ENCODE measurements at places on chromosomes 12 and 14.

DNA sequence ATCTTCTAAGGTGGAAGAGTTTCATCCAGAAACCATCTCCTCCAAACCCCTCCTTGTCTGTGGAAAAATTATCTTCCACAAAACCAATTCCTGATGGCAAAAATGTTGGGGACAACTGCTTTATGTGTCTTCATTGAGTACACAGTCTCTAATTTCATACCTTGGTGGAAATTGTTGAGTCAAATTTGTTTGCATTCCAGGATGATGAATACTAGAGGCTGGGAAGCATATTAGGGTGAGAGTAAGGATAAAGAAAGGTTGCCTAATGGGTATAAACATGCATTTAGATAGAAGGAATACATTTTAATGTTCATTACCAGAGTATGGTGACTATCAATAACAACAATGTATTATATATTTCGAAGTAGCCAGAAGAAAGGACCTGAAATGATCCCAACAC, 98.2 kb downstream of the C12orf42 start:
- DNase-seq = no peak

- DNase-seq = no peak
These were observed 81.1 kb downstream of the ZFP36L1 start for GRCh38 chr14:68711561-68712309.

GRCh38 chr12:108837239-108837638, 20.1 kb downstream of the SSH1 start:
- DNase-seq = no peak

DNA sequence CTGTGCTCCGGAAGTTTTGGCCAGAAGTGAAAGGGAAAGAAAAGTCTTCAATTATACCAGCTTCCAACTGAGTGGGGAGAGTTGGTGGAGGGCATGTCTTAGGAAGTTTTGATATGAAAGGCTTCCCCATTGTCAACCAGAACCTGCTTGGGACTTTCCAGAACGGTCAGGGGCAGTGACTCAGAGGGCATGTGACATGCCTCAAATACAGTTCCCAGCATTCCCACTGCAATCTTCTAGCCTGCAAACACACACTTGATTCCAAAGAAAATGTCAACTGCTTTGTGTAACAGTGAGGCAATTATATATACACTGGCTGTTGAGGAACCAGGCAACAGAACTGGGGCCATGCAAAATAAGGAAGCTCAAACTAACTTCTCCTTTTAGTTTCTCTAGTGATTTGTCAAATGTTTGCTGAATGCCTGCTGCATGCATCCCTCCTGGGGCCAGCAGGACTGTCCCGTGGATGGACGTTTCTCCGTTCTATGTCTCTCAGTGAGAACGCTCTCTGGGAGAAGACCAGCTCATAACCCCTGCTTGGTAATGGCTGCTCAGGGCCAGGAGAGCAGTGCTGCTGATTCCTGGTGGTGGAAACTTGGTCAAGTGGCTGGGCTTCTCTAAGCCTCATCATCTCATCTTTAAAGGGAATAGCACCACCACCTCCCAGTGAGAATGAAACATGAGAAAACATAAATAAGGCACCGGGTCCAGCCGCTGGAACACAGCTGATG, 18.3 kb downstream of the SLC25A47 start:
- no peak for DNase-seq

- no peak for DNase-seq
These were observed 721.3 kb upstream of the USP15 start for GRCh38 chr12:61538951-61539350.

DNA sequence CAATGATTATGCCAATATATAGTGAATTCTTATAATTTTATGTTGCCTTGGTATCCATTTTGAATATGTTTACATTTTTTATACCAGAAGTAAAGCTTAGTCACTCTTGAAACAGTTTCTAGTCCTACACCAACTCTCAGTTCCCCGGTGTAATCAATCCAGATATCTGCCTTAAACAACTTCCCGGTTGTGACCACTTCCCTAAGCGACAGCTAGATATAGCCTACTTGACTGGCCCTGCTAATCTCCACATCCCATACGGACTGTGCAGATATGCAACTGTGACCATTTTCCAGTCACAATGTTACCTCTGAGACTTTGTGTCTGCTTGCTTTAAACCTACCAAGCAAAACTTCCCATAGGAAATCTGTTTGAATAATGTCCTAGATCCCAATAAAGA, 1551.5 kb upstream of the SEL1L start:
- no peak for DNase-seq

DNA sequence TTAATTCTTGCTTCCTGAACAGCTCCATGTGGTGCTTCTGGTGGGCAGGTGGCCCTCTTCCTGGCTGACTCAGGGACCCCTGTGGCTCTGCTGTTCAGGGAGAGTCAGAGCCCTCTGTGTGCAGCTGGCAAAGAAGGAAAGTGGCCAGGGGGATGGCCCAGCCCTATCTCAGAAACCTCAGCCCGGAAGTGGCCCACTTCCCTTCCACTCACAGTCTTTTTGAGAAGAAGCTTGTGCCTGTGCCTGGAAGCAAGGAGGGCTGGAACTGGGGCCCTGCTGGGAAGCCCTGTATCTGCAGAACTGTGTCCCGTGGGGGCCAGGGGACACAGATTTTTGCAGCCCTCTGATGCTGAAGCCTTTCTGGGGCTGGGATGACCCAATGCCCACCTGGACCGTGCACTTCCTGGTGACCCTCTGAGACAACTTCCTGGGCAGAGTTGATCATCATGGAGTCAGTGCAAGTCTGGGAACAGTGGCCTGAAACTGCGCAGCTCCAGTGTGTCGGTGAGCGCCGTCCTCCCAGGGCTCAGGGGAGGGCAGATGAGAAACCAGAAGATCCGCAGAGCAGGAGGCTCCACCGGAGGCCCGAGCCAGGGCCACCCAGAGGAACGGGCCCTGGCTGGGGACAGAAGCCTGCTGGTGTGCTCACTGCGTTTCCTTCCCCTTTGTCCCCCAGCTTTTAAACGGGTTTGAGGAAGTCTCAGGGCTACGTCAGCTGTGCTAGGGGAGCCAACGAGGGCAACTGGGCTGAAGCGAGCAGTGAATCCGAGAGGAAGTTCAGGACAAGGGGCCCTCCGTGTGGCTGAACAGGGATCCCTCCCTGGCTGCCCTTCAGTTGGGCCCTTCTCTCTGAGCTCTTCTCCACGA, 217.4 kb upstream of the RTL1 start:
- DNase-seq = no peak

DNA sequence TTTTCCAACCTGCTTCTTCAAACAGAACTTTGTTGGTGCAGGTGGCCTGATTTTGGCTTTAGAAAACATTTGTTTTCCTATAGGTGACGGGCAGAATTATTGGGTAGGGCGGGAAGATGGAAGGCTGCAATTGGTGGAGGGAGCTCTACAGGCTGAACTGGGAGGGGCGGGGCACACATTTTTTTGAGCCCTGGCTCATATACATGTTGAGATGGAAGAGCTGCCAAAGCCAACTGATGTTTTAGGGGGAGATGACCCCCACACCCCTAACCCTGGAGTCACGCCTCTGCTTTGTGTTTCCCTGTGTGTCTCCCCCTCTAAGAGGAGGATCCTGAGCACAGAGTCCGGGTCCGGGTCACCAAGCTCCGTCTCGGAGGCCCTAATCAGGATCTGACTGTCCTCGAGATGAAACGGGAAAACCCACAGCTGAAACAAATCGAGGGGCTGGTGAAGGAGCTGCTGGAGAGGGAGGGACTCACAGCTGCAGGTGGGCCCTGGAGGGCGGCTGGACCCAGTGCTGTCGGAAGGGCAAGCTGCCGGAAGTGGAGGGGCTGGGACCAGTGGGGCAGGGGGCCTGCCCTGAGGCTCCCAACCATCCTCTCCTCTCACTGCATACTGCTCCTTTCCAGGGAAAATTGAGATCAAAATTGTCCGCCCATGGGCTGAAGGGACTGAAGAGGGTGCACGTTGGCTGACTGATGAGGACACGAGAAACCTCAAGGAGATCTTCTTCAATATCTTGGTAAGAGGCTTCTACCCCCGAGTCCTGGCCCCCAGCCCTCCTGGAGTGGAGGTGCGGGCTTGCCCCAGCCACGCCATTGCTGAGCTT, 18.6 kb downstream of the AGAP2 start:
- DNase-seq = no peak

GRCh38 chr12:11746024-11746771, 96.7 kb downstream of the ETV6 start:
- DNase-seq = no peak

GRCh38 chr14:78278464-78279250, 108.5 kb downstream of the NRXN3 start:
- DNase-seq = no peak

- DNase-seq = no peak
These were observed 116.6 kb upstream of the FAR2 start for GRCh38 chr12:29032446-29032845.

- DNase-seq = no peak
These were observed 13.9 kb downstream of the COPZ1 start for GRCh38 chr12:54338698-54339296.

DNA sequence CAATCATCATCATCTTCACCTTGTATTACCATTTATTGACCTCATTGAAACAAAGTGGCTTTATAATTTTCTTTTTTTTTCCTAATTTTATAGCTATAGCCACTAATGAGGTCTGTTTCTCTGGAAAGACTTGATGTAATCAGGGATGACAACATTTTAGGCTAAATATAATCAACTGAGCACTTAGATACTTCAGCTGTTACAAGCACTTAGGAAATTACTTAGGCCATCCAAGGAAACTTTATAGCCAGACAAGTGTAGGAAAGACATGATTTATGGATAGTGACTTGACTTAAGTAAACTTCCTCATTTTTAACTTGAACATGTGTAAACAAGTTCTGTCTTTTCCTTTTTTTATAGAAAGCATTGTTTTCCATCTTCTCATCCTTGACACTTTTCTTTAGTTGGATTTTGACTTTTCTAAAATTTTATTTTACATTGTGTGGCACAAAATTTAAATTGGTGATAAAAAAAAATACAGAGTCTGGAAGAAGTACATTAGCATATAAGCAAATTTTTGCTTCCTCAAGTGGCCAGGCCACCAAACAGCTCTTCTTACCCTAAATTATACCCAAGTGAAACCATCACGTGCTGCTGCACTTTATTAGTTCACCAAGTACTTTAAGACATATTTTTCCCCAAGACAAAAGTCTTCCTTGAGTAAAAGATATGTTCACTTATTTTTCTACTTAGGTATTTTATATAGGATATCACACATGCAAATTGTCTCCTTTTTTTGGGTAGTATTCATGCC, 15.1 kb downstream of the CPNE8 start:
- DNase-seq = no peak

DNA sequence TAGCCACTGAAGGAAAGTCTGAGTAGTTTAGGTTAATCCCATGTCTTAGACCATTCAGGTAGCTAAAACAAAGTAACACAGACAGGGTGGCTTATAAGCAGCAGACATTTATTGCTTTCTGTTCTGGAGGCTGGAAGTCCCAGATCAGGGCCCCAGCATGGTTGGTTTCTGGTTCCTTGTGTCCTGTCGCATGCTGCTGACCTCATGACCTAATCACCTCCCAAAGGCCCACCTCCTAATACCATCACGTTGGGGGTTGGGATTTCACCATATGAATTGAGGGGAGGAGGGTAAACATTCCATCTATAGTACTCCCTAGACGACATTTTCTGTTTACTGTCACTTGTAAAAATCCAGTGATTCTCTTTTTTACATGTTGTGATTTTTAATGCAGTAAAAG, 148.6 kb downstream of the FBXL14 start:
- DNase-seq = no peak

GRCh38 chr12:120902846-120903411, 1.2 kb downstream of the SPPL3 start:
- DNase-seq = no peak

- no peak for DNase-seq
These were observed 4.8 kb downstream of the IFFO1 start for GRCh38 chr12:6551063-6551461.

DNA sequence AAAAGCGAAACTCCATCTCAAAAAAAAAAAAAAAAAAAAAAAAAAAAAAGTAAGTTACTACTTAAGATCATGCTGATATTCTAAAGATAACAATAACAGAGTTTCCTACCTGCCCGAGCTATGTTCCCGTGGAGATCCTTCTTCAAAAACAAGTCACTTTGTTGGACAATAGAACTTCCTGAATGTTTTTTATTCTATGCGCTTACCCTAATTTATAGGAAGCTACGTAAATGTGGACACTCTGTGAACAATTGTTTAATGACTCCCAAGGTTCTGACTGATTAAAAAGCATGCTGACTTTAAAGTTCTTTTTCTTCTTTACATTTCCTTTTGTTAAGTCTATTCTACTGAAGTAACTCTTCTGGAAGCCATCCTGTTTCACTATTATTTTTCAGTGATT, 52.5 kb downstream of the FGD4 start:
- no peak for DNase-seq

DNA sequence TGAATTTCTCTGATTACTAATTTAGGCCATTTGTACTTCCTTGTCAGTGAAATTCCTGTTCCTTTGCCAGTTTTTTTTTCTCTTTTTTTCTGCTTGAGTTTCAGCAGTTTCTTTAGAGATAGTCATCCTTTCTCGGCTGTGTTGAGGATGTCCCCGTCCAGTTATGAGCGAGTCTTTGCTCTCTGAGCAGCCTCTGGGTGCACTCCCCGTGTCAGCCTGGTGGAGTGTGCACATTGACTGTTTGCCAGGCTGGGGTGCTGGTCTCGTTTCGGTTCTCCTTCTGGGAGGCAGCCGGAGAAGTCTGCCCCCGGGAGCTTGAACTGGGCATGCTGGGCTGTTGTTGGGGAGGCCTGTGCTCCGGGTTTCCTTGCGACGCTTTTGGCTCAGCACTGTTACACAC, 3.0 kb downstream of the PACS2 start:
- DNase-seq = no peak

GRCh38 chr12:16605642-16606116, 283 bp downstream of the LMO3 start:
- no peak for DNase-seq

DNA sequence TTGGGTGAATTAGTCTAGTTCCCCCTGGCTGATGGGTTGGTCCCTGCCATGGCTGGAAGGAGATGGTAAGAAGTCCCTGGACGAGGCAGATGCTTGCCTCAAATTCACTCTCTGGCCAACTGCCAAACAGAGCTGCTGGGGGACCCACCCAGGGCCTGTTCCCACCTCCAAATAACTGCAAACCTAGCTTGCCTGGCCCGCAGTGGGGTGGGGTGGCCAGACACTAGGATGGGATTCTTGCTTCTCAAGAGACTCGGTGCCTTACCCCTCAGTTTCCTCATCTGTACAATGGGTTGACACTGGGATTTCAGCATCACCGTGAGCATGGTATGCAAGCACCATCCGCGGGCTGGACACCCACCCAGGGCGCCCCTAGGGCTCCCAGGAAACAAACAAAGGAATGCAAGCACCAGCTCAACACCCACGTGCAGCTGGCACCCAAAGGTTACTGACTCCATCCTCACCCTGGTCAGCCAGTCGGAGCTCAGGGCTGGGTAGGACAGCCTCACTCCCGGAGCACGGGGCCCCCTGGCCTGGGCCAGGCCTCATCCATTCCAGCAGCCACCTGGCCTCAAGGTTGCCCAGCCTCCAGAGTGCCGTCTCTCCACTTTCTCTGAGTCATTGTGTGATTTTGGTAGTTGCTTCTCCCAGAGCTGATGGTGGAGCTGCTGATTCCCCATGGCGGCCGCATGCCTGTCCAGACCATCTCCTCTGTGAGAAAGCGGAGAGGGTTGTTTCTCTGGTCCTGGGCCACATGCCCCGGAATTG, 205.2 kb upstream of the RTL1 start:
- DNase-seq = no peak

All from stimulated activated CD8-positive, alpha-beta memory T cell treated with anti-CD3 and anti-CD28 coated beads, Interleukin-7, amount 100 ng/mL, for 1 hour (primary cell).